ENCODE measurements at places on chromosomes 5 and 9.
A peak's percentile ranks its signal among the peaks of the same experiment; 100 is the strongest.

GRCh38 chr5:145243016-145243415 lies 592.1 kb downstream of the PRELID2 start:
- no peak for DNase-seq

DNA sequence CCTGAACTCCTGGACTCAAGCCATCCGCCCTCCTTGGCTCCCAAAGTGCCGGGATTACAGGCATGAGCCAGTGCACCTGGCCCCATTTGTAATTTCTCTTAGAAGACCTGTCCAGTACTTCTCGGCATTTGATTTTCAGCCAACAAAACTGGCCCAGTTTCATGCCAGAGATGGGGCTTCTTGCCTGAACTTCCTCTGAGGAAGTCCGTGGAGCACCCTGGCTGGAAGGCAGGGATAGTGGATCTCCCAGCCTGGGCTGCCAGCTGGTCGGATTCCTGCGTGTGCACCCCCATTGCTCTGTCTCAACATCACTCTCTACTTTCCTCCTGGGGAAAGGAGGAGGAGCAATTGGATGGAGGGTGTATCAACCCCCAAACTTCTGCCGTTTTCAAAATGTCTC lies 39.0 kb downstream of the FAM78A start:
- no peak for DNase-seq

DNA sequence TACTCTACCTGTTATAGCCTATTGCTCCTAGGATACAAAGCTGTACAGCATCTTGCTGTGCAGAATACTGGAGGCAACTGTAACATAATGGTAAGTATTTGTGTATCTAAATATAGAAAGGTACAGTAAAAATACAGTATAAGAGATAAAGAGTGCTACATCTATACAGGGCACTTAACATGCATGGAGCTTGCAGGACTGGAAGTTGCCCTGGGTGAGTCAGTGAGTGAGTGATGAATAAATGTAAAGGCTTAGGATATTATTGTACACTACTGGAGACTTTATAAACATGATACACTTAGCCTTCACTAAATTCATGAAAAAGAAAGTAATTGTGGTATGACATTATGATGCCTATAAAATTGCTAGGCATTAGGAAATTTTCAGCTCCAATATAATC lies 65.5 kb upstream of the OSMR start:
- no peak for DNase-seq

DNA sequence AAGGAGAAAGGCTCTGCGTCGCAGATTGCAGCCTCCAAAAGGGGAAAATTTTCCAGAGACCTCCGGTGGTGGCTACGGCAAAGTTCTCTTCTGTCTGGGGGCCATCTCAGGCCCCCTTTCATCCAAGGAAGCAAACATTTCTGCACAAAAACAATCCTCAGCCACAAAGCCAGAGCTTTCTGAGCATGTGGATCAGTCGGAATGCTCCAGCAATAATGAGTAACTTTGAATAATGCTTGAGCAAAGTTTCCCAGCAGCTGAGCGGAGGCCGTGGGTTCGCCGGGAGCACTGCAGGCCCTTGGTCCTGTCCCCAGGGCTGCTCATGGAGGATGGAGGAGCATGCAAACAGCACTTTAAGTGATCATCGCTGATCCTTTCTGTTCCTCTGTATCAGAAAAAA lies 60.2 kb upstream of the UNC5A start:
- no peak for DNase-seq

- no peak for DNase-seq
These were observed 146.5 kb downstream of the SYK start for GRCh38 chr9:90948156-90948555.

DNA sequence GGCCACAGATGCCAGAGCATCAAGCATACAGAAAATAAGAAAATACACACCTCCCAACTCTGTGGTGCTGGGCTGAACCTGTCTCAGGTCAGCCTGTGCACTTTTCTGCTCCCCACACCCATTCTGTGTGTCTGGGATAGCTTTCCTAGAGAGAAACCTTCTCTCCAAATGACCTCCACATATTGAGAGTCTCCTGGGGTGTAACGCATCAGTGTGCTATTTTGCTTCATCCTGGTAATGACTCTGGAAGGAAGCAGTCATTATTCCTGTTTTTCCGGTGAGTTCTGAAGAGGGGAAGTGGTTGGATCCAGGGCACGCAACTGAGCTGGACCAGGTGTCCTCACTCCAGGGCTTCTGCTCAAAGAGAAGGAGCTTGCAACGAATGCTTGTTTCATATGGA lies 73.2 kb upstream of the SH3PXD2B start:
- no peak for DNase-seq

DNA sequence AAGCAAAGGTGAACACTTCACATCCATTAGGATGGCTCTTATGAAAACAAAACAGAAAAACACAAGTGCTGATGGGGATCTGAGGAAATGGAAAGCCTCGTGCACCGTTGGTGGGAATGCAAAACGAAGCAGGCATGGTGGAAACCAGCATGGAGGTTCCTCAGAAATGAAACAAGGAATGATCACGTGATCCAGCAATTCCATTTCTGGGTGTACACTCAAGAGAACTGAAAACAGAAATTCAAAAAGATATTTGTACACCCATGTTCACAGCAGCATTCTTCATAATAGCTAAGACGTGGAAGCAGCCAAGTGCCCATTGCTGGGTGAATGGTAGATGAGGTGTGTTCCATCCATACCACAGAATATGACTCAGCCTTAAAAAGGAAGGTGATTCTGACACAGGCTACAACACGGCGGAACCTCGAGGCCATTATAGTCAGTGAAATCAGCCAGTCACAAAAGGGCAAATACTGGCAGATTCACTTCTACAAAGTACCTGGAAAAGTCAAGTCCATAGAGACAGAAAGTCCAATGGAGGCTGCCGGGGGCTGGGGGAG lies 87.2 kb upstream of the RAPGEF1 start:
- no peak for DNase-seq

DNA sequence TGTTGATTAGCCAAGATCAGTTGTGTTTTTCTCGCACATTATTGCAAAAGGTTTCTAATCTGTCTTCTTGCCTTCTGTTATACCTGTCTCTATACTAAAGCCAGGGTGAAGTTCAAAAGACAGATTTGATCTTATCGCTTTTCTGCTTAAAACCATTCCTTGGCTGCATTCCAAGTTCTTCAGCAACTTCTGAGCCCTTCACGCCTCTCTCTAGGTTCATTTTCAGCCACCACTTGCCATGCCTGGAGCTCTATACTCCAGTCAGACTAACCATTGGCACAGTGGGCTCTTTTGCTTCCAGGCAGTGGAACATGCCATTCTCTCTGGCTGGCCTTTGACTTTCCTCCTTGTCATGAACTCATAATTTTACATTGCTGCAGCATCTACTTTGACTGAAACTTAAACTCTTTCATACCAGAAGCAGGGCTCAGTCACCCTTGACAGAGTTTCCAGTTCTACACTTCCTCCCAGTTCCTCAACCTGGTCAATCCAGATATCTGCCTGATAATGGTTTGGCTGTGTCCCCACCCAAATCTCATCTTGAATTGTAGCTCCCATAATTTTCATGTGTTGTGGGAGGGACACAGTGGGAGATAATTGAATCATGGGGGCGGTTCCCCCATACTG lies 114.4 kb downstream of the SLC12A2 start:
- DNase-seq: no peak

- DNase-seq: no peak
These were observed 24.7 kb upstream of the TNC start for GRCh38 chr9:115142517-115143270.

- no peak for DNase-seq
These were observed 426.7 kb downstream of the CDK5RAP2 start for GRCh38 chr9:120153258-120153657.

GRCh38 chr9:129891569-129891968 lies 56.3 kb downstream of the USP20 start:
- DNase-seq: no peak

DNA sequence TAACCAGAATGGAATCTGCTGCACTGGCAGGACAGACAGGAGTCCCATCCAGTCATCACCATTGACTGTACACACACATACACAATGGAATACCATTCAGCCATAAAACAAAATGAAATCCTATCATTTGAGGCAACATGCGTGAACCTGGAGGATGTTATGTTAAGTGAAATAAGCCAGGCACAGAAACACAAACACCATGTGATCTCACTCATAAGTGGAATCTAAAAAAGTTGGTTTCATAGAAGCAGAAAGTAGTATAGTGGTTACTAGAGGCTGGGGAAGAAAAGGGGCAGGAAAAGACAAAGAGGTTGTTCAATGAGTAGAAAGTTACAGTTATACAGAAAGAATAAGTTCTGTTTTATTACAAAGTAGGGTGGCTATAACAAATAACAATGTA lies 884.0 kb upstream of the ACO1 start:
- no peak for DNase-seq

DNA sequence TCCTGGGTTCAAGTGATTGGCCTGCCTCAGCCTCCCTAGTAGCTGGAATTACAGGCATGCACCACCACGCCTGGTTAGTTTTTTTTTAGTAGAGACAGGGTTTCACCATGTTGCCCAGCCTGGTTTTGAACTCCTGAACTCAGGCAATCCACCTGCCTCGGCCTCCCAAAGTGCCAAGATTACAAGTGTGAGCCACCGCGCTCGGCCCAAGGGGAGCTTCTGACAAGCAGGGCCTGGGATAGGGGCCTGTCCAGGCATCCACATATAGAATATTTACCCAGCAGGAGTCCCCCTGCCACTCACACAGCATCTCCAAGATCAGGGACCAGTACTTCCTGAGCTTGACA lies 10.1 kb downstream of the IRF1 start:
- no peak for DNase-seq

DNA sequence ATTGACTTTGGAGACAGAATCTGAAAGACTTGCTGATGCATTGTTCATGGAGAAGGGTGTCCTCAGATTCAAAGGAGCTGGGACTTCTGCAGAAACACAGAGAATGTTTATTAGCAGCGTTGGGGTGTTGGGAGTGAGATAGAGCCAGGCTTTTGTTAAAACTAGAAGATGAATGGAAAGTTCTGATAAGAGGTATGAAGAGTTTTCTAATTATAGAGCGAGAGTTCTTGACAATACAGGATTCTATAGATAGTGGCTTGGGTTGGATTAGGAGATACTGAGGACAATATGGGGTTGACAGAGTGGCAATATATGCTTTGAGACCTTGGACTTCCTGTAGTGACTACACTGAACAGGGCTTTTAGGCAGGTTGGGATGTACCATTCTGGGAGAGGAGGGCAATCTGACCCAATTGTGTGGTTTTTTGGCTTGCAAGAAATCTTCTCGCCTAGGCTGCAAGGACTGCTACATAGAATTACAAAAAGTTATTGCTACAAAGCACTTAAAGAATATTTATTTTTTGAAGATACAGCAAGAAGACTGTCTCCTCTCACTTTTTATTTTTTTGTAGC lies 83.1 kb downstream of the FER start:
- DNase-seq: no peak

GRCh38 chr9:72188232-72188631 lies 39.0 kb downstream of the GDA start:
- no peak for DNase-seq

- DNase-seq: no peak
These were observed 32.0 kb upstream of the EXOC3 start for GRCh38 chr5:410911-411517.

DNA sequence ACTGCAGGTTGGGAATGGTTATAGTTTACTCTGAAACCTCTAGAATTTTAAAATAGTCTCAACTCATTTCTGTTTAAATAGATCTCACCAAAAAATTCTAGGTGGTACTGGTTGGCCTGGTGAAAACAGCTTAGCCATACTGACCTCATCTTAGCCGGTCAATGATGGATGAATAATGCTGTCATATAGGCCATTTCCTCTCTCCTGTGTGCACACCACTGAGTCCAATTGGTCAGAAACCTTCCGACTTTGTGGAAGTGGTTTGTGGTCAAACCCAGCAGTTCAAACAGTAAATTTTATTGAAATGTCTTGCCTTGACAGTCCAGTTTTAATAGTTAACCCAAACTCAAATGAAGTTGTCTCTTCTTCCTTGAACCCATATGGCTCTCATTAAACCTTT lies 98.6 kb downstream of the GIN1 start:
- no peak for DNase-seq

DNA sequence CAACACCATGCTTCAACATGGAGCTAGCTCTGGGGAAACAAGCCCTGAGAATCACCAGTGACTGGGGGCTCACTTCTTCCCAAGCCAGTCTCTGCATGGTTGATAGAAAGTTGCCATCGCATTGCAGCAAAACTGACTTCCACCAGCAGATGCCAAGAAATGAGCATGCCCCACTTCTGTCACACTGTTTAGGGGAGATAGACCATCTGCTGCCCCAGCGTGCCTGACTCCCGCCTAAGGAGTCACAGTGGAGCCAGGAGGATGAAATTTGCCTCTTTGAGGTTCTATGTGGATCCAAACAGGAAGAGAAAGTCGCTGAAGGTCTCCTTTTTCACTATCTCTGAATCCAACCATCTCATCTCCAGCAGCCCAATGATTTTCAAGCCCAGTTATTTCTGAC lies 116.7 kb upstream of the SLIT3 start:
- no peak for DNase-seq

- DNase-seq: peak; percentile 5
These were observed 23.0 kb downstream of the RFX3 start for GRCh38 chr9:3502560-3503398.

DNA sequence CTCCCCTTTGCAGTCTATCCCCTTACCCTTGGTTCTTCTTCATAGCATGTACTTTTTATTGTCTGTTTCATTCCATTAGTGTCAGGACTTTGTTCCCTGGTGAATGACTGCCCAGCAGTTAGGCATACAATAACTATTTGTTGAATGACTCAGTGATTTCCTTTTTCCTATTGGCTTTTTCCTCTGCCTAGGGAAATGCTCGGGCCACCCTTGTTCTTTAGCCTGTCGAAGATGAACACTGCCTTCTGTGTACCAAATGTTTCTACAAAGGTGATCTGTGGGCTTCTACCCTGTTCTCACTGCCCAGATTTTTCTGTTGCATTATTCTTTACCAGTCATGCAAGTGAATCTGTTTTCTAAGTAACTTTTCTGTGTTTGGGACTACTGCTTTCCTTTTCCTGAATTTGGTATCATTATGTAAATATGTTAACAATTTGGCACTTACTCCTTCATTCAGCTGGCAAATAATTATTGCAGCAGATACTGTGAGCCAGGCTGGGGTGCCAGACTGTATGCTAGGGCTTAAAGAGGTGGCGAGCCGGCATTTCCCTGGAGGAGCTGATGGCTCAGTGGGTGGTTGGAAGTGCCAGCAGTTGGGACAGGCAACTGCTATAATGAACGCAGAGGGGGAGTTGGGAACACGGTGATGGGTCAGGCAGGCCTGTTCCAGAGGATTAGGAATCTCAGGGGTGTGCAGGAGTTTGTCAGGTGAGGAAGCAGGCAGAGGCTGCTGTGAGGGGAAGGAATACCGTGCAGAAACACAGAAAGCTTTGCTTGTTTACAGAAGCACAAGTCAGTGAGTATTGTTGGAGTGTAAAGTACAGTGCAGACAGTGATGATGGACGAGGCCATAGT lies 30.6 kb downstream of the KDM4C start:
- peak; percentile 79 for DNase-seq

GRCh38 chr5:126811515-126812198 lies 34.7 kb downstream of the LMNB1 start:
- DNase-seq: peak; percentile 40

- peak; percentile 28 for DNase-seq
These were observed 144.5 kb downstream of the UNC13B start for GRCh38 chr9:35306283-35306682.

- DNase-seq: peak; percentile 70
These were observed 96.5 kb upstream of the CAST start for GRCh38 chr5:96565582-96566265.

GRCh38 chr9:123485216-123485615 lies 129.2 kb downstream of the CRB2 start:
- no peak for DNase-seq

GRCh38 chr5:178307267-178308045 lies 74.9 kb upstream of the PHYKPL start:
- no peak for DNase-seq

Data from GM03348 (cell line).